ENCODE measurements at places on chromosomes 1 and 21. TPM values are rescaled to one million over a fixed set of nuclear protein-coding genes. Genes with fewer than 3 reads are reported as not detected.

Gene CGN
- total RNA-seq: 1.6 TPM

Gene PGLYRP4
- not detected for total RNA-seq

Gene CCDC190
- not detected for total RNA-seq

Gene ENAH
- 95.3 TPM for total RNA-seq

Gene CFAP74
- not detected for total RNA-seq

Gene PLA2G2A
- not detected for total RNA-seq

Gene HTR1D
- 16.5 TPM for total RNA-seq

Gene DMBX1
- 0.99 TPM for total RNA-seq

Gene CCDC27
- not detected for total RNA-seq

Gene LRRC47
- 31.3 TPM for total RNA-seq

Gene LIN28A
- not detected for total RNA-seq

Gene RNU1-2
- total RNA-seq: not detected

Gene IGSF5
- total RNA-seq: not detected

Gene SORT1
- total RNA-seq: 4.2 TPM

Gene PRKCZ
- total RNA-seq: 10.3 TPM

Gene SPATA45
- total RNA-seq: not detected

Gene FAM131C
- total RNA-seq: 20.2 TPM

Gene LDLRAD1
- total RNA-seq: not detected

Gene TRPM2
- total RNA-seq: 7.8 TPM

Gene HCRTR1
- total RNA-seq: not detected

Gene ACOT11
- total RNA-seq: 2.2 TPM

Gene LPAR3
- 0.23 TPM for total RNA-seq

Gene ADAMTS4
- not detected for total RNA-seq

Gene OLFML3
- total RNA-seq: 3.7 TPM

Gene UTS2
- not detected for total RNA-seq

Gene CYP4Z1
- total RNA-seq: not detected

Gene OLIG2
- not detected for total RNA-seq

Gene BLZF1
- total RNA-seq: 29.3 TPM

Gene TPTE
- total RNA-seq: not detected

Gene ANGPTL1
- not detected for total RNA-seq

Gene FAM163A
- not detected for total RNA-seq

Gene FCRLA
- total RNA-seq: not detected

Gene RAB3B
- 10.4 TPM for total RNA-seq

Gene SPAG17
- not detected for total RNA-seq

Data from A549 treated with ZK216348 at 1 μM for 4 hours (cell line).